ENCODE measurements at places on chromosomes 16 and 17.
A peak's percentile ranks its signal among the peaks of the same experiment; 100 is the strongest.

GRCh38 chr17:6461792-6462524 lies 17.7 kb downstream of the PIMREG start:
- DNase-seq = no peak

- no peak for DNase-seq
Observed at GRCh38 chr16:10255728-10256127, 73.5 kb upstream of the GRIN2A start.

- DNase-seq = no peak
Observed at GRCh38 chr16:85579923-85580580, 33.1 kb upstream of the GSE1 start.

- no peak for DNase-seq
Observed at GRCh38 chr16:85988723-85989313, 89.9 kb downstream of the IRF8 start.

- DNase-seq = no peak
Observed at GRCh38 chr17:14203388-14203787, 33.3 kb downstream of the CDRT15 start.

- DNase-seq = no peak
Observed at GRCh38 chr16:11560701-11561453, 25.8 kb downstream of the LITAF start.

- peak; percentile 53 for DNase-seq
Observed at GRCh38 chr17:82021107-82021899, 1.4 kb downstream of the CENPX start.

DNA sequence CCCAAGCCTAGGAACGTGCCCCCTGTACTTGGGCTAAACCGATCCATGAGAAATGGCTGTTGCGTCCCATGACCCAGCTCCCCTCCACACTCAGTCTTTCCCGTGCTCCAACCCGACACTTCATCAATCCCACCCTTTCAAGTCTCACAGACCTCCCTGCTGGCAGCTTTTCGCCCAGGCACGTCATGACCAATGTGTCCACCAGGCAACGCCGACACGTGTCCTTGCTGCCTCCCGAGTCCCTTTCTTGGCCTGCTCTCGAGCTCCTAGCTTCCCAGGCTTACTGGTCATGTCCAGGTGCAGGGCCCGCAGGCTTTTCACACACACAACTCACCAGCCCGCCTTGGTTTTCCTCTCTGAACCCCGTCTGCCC lies 12.2 kb downstream of the MNT start:
- DNase-seq = no peak

- no peak for DNase-seq
Observed at GRCh38 chr17:57257895-57258851, 1.9 kb downstream of the MSI2 start.

GRCh38 chr17:61495161-61495857 lies 43.1 kb downstream of the TBX4 start:
- no peak for DNase-seq

- no peak for DNase-seq
Observed at GRCh38 chr16:22688463-22688862, 125.5 kb upstream of the HS3ST2 start.

DNA sequence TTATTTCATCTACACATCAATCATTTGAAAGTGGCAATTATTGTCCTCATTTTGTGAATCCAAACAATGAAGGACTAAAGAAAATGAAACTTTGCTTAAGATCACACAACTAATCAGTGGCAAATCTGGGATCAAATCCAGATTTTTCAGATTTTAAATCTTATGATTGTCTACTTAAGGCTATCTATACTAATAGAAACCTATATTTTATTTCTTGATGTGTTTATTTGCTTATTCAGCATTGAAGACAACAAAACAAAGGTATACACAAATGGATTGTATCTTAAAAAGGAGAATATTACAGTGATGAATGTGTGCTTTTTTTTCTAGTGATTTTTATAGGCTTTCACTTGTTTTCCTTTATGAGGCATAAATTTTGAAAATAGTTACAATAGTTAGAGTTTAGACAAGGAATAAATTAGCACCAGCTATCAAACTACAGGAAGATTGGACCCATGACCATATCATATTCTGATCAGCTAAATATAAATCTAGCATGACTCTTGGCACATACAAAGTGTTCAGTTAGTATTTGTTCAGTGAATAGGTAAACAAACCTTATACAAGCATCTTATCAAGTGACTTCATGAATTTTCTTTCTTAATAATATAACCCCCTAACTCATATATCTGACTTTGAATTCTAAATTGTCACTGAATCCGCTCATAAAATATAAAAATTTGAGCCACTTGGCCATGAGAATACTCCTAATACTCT lies 20.5 kb downstream of the VMP1 start:
- no peak for DNase-seq

Data from amygdala (tissue), 56 donors.